ENCODE measurements at places on chromosomes 16 and 17. TPM values are rescaled to one million over a fixed set of nuclear protein-coding genes. Genes with fewer than 3 reads are reported as not detected.

GP1BA gene
- not detected for total RNA-seq

HOXB1 gene
- not detected for total RNA-seq

HS3ST3A1 gene
- 0.31 TPM for total RNA-seq

SPATA20 gene
- total RNA-seq, result 22.8 TPM

SSTR5 gene
- total RNA-seq, result not detected

TNFRSF17 gene
- total RNA-seq, result 0.63 TPM

TAC4 gene
- not detected for total RNA-seq

PRAC1 gene
- not detected for total RNA-seq

USP43 gene
- total RNA-seq, result 6.6 TPM

NR1D1 gene
- total RNA-seq, result 1.9 TPM

HSD17B1 gene
- total RNA-seq, result 1.6 TPM

Measured in parietal lobe (tissue), 2 donors.